ENCODE measurements at places on chromosomes 1 and 21. TPM values are rescaled to one million over a fixed set of nuclear protein-coding genes. Genes with fewer than 3 reads are reported as not detected.

DNA sequence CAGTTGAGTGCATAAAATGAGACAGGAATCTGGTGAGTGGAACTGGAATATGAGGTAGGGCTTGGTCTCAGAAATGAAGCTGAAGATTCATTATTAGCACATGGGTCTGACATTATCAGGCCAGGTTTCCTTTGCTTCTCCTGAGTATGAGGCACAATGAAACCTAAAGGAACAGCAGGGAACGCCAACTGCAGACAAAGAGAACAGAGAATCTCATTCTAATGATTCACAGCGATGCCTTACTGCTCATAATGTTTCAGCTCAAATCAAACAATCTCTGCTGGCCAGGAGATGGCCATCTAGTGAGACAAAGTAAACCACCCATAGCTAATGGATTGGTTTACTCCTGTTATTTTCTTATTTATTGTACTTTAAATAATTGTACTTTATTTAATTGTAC lies 133.5 kb downstream of the C1orf21 start:
- no peak for DNase-seq

DNA sequence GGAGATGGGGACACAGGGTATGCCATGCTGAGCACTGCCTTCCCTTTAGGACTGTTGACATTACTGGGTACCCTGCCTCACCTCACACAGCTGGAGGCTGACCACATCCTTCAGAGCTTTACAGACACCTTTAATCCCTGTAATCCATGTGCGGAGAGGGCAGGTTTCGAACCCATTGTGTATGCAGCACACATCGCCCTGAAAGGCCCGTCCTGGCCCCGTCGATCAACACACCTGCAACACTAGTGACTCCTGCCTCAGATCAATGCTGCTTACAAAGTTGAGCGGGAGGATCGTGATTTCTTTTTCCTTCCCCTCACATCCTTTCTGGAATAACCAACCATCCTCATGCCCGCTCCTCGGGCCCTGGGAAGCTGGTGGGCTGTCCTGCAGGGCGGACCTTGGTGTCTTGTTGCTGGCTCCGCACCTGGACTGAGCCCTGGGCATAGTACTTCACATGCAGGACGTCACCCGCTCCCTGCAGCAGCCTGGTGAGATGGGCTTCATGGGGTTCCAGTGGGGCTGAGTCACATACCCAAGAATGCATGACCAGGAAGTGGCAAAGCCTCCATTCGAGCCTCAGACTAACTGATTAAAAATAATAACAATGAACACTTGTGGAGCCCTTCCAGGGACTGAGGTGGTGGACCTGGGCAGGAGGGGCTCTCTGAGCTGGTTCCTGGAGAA lies 403.6 kb downstream of the PTPRU start:
- DNase-seq: peak; percentile 5

DNA sequence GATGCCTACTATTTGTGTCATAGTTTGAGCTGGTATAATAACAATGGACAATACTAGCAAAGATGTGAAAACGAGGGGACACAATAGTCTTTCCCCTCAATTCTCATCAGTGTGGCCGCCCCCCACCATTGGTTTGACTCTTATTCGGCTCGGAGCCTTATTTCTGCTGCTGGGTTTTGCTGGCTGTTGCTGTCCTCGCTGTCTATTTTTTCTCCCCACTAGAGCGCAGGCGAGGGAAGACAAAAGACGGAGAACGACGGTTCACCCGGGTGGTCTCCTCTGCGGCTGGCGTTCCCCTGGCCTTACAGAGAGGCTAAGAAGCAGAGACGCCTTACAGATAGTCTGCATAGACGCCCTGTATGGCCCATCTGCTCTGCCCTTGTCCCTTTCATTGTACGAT lies 19.4 kb downstream of the CLIC6 start:
- no peak for DNase-seq

- no peak for DNase-seq
These were observed 12.7 kb upstream of the SDHB start for GRCh38 chr1:17066361-17067068.

DNA sequence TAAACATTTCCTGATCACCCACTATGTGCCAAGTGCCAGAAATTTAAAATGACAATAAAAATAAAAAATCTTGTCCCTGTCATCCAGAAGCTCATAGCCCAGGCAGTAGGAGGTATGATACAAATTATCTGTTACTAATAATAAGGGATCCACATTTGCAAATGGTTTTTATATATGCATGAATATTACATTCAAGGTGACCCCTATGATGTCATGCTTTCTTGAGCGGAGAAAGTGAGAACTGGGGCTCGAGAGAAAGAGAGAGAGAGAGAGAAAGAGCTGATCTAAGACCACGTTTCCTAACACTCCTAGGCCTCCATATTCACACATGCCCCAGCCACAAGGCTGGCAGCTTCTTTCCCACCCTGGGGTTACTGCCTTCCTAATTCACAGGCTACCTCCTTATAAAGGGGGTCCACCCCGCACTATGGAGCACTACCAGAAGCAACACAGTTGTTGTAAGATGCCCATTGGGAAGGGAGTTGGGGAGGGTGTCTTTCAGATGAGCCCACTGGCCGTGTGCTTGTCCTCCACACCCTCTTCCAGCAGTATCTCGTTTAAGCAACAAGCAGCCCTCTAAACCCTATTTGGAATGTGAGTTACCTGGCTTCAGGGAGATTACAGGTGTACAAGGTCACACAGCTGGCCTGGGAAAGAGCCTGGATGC lies 28.8 kb upstream of the LRRN2 start:
- DNase-seq: no peak

DNA sequence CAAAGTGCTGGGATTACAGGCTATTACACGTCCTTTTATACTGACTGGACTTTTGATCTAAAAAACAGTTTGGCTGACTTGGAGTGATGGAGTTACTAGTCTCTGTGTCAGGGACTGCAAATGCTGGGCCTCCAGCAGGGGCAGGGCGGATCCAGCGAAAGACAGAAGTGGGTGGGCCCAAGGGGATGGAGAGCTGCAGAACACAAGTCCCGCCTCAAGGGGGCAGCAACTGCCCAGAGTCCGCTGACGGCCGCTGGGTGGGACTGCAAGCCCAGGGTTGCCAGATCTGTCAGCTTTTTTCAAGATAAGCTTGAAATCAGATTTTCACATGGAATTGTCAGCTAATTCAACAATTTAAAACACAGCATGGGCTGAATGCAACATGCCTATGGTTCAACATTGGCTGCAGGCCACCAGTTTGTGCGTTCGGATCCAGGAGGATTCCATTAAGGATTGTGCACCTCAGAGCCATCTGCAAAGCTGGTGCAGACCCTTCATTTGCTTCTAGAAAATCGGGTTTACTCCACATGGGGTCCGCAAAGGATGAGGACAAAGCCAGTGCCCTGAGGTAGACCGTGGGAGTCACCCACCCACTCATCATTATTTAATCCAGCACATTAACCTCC lies 10.7 kb downstream of the STMN1 start:
- peak; percentile 88 for DNase-seq

DNA sequence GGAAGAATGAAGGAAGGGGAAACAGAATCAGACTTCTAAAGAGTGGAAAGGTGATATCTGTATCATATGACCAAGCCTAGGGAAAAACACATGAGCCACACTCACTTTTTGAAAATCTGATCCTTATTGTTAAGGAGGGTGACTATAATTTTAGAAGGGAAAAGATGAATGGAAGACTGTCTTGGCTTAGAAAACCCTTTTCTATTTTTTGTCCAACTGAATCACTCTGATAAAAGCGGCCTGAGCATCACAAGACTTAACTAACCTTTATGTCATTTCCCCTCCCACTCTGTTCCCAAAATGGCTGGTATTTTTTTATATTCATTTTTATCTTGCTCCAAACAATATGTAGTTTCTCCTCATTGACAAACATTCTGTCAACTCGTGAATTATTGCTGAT lies 169.8 kb downstream of the C1orf21 start:
- DNase-seq: no peak

DNA sequence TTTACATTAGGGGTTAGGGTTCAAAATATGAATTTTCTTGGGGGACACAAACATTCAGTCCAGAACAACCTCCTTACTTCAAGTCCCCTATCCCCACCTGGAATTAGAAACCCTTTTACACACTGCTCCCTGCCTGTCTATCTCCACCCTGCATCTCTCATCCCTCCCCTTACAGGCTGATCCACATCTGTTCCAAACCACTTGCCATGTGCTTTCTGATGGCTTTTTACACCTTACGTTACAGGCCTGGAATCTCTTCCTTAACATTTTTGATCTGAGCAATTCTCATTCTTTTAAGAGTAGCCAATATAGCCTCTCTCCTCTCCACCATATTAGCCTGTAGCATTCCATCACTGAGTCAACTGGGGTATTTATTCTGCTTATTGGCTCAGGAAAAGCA lies 122.0 kb downstream of the PTBP2 start:
- no peak for DNase-seq

GRCh38 chr1:69076631-69077030 lies 491.1 kb upstream of the LRRC7 start:
- no peak for DNase-seq

- no peak for DNase-seq
These were observed 305.8 kb upstream of the ZP4 start for GRCh38 chr1:238196516-238196915.

DNA sequence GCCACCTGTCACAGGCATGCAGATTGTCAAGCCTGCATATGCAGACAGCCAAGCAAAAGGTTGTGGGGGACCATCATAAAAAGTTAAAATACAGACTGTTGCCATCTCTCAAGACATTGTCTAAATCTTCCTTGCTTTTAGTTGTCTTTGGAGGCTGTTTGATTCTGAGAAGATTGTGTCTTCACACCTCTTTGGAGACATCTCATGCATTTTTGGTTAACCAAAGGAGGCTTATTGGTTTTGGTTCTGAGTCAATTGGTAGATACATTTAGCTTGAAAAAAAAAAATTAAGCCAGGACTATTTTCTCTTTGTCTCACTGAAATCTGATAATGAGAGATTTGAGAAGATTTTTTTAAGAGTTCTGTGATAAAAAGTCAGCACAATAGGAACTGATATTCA lies 217.6 kb downstream of the LYPLAL1 start:
- DNase-seq: no peak

- DNase-seq: no peak
These were observed 544.9 kb downstream of the KCNT2 start for GRCh38 chr1:196063294-196063693.

DNA sequence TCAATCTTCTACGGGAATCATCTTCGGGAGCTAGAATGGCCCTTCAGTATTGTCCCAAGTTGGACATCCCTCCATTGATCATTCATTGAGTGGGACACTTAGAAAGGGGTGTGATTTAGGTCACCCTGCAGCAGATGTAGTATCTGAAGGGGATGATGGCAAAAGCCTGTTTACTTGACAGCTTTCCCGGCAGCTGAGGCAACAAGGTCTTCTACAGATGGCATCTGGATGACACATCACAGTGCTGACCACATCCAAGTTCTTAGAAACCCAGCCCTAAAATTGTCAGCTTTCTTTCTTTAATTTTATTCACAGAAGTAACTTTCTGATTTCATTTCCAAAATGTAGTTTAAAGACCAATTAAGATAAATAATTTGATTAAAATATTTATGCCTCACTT lies 150.3 kb downstream of the AMY1C start:
- no peak for DNase-seq

DNA sequence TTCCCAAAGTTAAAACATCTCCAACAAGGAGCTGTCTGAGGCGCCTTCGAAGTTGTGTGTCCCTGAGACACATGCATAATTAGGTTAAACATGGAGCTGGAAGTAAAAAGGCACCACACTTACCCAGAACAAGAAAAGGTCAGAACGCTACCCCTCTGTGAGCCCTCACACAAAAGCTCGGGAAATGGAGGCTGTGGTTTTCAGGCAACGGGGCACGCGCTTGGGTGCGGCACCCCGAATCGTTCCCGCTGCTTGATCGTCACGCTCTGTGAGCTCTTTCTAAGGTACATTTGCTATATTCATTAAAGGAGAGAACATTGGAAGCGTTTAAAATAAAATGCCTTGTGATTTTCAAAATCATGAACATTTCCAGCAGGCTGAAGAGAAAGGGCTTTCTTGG lies 12.5 kb downstream of the CAPN8 start:
- no peak for DNase-seq

GRCh38 chr1:9559673-9560072 lies 20.4 kb downstream of the SLC25A33 start:
- no peak for DNase-seq

DNA sequence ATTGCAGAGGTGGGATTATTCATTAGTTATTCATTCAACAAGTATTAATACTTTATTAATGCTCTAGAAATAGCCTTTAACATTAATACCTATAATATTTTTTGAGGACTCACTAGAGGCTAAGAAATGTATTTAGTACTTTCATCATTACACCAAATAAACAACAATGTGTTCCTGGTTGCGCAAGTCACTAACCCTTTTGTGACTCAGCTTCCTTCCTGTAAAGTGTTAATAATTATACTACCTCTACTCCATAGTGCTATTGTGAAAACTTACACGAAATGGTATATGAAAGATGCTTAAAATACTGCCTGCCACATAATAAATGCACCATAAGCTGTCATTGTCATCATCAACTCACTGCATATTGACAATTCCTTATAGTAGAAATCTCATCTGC lies 431.0 kb downstream of the DPYD start:
- DNase-seq: no peak

GRCh38 chr1:117169871-117170596 lies 40.7 kb downstream of the VTCN1 start:
- no peak for DNase-seq

DNA sequence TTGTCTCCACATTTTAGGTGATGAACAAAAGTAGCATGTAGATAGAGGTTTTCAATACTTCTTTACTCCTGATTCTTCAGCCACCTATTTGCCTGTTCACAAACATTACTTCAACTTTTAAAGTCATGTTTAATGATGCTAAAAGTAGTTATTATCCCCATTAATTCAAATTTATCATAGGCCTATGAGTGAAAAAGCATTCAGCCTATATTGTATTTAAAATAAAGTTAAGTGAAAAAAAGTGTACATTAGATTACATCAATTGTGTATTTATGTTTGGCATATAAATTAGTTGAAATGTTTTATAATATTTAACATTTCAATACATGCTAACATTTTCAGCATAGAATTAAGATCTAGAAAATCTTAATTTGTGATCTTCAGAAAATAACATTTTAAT lies 10.5 kb downstream of the CDKN2C start:
- DNase-seq: no peak

- no peak for DNase-seq
These were observed 24.0 kb downstream of the RGS7 start for GRCh38 chr1:241332987-241333386.

- no peak for DNase-seq
These were observed 399.9 kb downstream of the HLX start for GRCh38 chr1:221279146-221279545.

Gene VHLL
- total RNA-seq: not detected

Gene ERVH48-1
- not detected for total RNA-seq

Gene ANKRD65
- 10.1 TPM for total RNA-seq

Gene ASB17
- not detected for total RNA-seq

Gene LEFTY1
- total RNA-seq: 1.5 TPM

Gene RGS1
- 147 TPM for total RNA-seq

Gene NEGR1
- total RNA-seq: 26.9 TPM

Gene RHCE
- 0.35 TPM for total RNA-seq

Gene CFAP45
- 0.37 TPM for total RNA-seq

Gene CD1C
- total RNA-seq: 1.4 TPM

Gene FRRS1
- total RNA-seq: 22.5 TPM

Gene PCP4L1
- total RNA-seq: 17.7 TPM

All from mucosa of gallbladder (tissue), 1 donor.